ENCODE measurements at places on chromosomes 3 and 15. TPM values are rescaled to one million over a fixed set of nuclear protein-coding genes. Genes with fewer than 3 reads are reported as not detected.

- no peak for DNase-seq
Observed at GRCh38 chr3:12423918-12424630, 60.2 kb upstream of the TSEN2 start.

DNA sequence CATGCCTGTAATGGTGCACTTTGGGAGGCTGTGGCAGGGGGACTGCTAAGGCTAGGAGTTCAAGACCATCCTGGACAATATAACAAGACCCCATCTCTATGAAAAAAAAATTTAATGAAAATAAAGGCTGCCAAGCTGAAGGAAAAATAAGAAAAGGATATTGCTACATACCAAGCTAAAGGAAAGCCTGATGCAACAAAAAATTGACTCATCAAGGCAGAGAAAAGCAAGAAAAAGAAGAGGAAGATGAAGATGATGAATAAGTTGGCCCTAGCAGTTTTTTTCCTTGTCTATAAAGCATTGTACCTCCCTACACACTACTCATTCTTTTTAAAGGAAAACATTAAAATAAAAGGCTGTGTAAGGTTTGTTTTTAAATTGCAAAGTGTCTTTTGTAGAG is 441.9 kb upstream of the MDFIC2 start:
- no peak for DNase-seq

DNA sequence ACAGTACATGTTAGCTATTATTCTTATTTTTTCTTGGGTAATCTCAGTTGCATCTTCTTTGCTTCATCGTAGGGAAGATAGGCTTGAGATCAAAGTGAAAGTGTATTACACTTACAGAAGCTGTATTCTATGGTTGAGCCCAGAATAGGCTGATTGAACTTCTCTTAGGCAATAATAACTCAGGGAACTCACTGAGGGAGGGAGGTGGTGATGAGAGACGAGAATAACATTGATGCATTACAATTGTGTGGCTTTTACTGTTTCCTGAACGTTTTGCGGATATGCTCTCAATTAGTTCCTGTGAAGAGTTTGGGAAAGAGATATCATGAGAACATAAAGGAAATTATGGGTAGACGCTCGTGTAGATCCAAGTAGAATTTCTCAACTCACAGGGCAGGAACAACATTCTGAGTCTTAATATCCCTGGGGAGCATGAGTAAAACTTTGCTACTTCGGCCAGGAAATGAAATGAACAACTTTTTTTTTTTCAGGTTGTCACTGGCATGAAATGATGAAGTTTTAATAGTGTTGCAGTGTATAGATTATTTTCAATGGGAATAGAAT is 302.2 kb downstream of the TUSC7 start:
- DNase-seq = no peak

DNA sequence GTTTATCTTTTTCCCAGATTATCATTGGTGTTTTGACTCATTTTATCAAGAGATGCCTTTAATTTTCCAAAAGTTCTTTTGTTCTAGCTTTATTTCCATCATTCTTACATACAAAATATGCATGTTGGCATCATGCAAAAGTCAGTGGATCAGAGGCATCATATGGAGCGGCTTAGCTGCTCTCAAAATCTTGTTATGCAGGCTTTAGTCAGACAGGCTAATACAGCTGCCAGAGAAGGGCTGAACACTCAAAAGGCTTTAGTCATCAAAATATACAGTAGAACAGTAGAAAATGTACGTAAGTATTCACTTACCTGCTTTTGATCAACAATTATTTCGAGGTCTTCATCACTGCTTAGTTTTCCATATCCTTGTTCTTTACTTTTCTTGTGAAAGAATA is 65.5 kb downstream of the PEX5L start:
- DNase-seq = no peak

GRCh38 chr15:67109141-67110034 is 44.0 kb downstream of the SMAD3 start:
- DNase-seq = no peak

Gene TSEN2
- 32.0 TPM for total RNA-seq

Gene SLC22A14
- 1.8 TPM for total RNA-seq

Gene SENP8
- total RNA-seq = 4.4 TPM

Data from Calu3 (cell line).